ENCODE measurements at places on chromosomes 11 and 22.

DNA sequence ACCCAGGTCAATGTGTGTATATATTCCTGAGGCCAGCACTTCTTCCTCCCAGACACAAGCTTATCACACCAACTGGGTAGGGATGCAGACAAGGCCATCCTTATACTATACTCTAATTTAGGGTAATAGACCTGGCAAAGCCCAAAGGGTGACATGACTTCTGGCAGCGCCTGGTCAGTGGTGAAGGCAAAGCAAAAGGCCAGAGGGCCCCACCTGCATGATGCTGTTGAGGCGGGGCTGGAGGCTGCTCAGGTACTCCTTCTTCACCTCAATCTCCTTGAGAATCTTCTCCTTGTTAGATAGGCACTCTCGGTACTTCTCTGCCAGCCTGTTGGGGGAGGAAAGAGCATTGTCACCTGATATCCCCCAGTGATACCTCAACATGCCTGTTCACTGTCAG lies 17.1 kb downstream of the THOC5 start:
- no peak for DNase-seq

GRCh38 chr11:71309611-71310010 lies 57.2 kb upstream of the SHANK2 start:
- DNase-seq = no peak

DNA sequence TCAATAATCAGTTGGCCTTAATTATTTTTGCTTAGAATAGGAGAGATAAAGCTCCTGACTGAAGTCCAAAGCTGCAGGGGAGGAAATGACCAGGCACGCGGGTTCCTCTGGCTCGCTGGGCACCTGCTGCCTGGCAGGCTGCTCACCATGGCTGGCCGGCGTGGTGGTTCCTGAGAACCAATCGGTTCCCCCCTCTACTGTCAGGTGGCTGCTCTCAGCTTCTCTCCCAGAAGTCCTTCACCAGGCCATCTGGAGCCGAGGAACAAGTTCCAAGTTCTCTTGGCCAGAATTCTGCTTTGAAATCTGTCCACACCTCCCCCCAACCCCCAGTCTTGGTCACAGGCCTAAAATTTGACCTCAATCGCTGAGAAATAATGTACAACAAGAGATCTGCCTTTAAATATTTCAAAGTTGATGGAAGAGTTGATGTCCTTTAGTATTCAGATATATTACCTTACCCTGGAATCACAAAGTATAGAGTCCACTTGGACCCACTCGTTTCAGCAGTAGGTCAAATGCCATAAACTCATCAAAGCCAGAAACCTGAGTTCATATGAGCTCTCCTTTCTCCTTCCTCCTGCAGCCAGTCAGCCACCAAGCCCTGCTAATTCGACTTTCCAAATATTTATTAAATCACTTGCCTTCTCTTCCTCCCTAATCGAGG lies 25.2 kb downstream of the EXPH5 start:
- DNase-seq = no peak

DNA sequence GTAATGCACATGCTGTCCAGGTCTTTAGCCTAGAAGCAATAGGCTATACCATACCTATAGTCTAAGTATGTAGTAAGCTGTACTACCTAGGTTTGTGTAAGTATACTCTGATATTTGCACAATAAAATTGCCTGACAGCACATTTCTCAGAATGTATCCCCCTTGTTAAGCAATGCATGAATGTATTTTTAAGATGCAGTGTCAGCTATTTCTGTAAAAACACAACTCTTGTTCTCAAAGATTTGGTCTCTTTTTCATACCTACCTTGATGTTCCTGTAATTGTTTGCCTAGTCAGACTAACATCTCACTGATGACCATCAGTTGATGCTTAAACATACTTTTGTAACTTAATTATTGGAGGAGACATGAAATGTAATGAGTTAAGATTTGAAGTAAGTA lies 619.9 kb downstream of the CNTN5 start:
- no peak for DNase-seq

DNA sequence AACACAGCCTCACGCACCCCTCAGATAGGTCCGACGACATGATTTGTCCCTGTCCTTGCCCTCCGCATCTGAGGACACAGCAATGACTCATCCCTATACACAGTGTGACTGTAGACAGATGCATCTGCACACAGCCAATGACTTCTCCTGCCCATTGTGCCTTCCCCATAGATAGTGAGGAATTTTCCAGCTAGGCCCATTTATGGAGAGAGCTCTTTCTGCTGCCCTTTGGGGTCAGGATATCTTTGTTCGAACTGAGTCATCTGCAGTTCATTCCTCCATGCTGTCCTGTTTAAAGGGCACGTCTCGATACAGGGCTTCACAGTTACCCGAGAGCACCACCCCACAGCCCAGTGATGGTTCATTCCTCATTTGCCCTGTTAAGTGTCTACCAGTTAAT lies 96.7 kb downstream of the LARGE1 start:
- no peak for DNase-seq

DNA sequence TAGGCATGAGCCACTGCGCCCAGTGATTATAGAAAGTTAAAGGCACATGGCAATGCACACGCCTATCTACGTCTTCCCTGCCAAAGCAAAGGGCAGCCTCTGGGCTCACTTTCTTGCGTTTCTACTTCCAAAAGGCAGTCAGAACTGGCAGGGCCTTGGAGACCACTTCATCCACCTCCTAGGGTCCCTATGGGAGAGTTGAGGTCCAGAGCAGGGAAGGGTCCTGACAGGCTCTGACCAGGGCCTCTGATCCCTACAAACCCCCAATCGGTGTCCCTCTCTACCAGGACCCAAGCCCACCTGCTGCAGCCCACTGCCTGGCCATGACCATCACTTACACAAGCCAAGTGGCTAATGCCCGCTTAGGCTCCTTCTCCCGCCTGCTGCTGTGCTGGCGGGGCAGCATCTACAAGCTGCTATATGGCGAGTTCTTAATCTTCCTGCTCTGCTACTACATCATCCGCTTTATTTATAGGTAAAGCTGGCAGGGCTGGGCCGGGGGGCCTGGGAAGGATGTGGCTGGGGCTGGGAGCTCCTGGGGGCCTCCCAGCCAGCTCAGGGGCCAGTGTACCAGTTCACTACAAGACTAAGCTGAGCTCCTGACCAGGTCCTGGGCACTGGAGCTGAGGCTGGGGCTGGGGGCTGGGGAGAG lies 1.5 kb downstream of the BEST1 start:
- DNase-seq = no peak

DNA sequence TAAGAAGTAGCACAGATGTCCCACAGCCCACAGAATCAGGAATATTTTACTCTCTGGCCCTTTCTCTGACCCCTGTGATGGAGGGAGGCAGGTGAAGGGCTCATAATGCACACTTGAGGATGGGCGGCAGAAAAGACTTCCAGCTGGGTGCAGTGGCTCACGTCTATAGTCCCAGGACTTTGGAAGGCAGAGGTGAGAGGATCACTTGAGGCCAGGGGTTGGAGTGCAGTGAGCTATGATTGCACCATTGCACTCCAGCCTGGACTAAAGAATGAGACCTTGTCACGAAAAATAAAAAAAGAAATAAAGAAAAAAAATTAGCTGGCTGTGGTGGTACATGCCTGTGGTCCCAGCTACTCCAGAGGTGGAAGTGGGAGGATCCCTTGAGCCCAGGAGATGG lies 13.5 kb upstream of the CRYBB3 start:
- no peak for DNase-seq

DNA sequence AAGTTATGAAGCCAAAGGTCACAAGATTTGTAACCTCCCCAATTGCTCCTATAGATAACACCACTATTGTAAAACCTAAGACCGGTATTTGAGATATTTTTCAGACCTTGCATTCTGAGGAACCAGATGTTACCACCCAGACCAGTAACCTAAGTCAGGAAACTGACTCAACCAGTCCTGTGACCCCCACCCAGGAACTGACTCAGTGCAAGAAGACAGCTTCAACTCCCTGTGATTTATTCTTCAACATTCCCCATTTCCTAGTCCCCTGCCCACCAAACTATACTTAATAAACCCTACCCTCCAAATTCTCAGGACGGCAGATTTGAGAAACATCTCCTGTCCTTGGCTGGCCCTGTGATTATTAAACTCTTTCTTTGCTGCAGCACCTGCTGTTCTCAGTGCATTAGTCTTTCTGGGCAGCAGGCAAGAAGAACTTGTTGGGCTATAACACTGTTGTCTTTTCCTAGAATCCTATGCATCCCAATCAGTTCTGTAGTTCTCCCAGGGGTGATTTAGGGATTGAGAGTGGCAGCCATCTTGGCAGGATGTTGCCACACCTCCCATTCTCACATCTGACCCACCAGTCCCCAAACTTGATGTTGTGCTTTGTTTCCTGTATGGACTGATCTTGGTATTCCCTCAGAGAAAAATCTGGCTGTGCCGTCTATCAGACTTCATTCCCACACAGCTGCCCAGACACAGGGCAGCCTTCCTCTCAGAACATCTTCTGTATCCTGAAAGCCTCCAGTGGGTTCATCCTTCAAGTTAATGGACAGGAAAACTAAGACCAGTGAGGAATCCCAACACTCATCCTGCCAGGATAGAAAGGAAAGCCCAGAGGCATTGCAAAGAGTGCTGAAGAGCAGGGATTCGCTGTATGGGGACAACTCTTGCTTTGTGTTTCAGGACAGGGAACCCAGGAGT lies 104.0 kb downstream of the PDE2A start:
- no peak for DNase-seq

DNA sequence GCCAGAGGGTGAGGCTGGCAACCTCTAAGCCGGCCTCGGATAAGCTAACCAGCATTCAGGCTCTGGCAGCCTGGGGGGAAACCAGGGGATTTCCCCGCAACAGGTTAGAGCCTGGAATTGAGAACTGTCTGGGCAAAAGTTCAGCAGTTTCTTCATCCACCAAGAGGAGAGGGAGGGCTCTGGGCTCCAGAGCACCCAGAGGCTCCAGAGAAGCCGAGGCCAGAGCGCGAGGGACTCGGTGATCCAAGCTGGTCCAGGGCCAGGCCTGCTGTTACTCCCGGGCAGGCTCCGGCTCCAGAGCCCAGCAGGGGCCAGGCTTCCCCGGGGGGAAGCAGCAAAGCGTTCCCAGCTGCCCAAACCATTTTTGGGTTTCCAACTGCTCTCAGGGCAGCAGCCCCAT lies 13.3 kb upstream of the SH3BP1 start:
- DNase-seq = no peak

GRCh38 chr11:66745356-66746235 lies 16.6 kb upstream of the SPTBN2 start:
- no peak for DNase-seq

- no peak for DNase-seq
Measured at GRCh38 chr22:24159650-24160049, 21.6 kb upstream of the SUSD2 start.

- no peak for DNase-seq
Measured at GRCh38 chr11:72908032-72908676, 93.9 kb downstream of the ATG16L2 start.

DNA sequence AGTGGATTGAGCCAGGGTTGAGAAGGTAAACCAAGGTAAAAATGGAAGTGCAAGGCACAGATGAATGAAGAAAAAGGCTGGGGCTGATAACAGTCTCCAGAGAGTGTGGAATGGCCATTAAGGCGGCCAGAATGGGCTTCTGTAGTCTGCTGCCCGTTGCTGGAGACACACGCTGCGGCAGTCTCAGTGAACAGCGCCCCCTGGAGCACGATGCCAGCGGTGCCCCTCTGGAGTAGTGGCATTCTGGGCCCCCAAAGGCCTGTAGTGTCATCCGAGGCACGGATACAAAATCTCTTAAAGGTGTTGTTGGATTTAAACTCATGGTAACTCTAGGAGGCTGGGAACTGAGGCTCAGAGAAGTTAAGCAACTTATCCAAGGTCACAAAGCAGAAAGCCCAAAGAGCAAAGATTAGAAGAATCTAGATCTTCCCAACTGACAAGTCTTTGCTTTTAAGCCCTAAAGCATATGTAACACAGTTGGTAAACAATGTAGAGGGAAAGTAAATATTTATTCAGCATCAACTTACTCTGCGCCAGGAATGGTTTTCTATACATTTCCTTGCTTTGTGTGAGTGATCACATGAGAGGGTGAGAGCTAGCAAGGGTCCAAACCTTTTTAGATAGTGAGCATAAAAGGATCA lies 18.2 kb downstream of the KCNJ1 start:
- DNase-seq = no peak

GRCh38 chr11:122093731-122094275 lies 22.2 kb downstream of the BLID start:
- no peak for DNase-seq

GRCh38 chr11:76677458-76677765 lies 6.9 kb upstream of the LRRC32 start:
- no peak for DNase-seq

- DNase-seq = peak; percentile 78
Measured at GRCh38 chr22:43862074-43862881, at the start of gene SULT4A1. Gene SULT4A1, minus strand, starts transcription at chr22:43862513. Its CDS starts 131 bp downstream, at chr22:43862382.

GRCh38 chr11:35324981-35325380 lies 94.4 kb downstream of the SLC1A2 start:
- no peak for DNase-seq

DNA sequence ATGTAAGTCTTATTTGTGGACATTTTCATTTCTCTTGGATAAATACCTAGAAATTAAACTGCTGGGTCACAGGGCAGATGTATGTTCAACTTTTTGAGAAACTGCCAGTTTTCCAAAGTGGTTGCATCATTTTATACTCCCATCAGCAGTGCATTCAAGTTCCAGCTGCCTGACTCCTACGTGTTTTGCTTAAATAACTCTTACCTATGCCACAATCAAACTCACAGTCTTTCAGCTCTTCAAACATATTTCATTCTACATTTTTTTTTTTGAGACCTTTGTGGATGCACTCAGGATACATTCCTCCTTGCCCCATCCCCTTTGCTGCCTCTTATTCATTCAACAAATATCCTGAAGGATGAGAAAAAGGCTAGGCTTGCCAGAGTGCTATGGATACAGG lies 9.2 kb downstream of the TCF20 start:
- DNase-seq = no peak

GRCh38 chr11:61716478-61717285 lies 35.8 kb upstream of the MYRF start:
- no peak for DNase-seq

- no peak for DNase-seq
Measured at GRCh38 chr11:65058012-65058411, 341 bp downstream of the NAALADL1 start.

DNA sequence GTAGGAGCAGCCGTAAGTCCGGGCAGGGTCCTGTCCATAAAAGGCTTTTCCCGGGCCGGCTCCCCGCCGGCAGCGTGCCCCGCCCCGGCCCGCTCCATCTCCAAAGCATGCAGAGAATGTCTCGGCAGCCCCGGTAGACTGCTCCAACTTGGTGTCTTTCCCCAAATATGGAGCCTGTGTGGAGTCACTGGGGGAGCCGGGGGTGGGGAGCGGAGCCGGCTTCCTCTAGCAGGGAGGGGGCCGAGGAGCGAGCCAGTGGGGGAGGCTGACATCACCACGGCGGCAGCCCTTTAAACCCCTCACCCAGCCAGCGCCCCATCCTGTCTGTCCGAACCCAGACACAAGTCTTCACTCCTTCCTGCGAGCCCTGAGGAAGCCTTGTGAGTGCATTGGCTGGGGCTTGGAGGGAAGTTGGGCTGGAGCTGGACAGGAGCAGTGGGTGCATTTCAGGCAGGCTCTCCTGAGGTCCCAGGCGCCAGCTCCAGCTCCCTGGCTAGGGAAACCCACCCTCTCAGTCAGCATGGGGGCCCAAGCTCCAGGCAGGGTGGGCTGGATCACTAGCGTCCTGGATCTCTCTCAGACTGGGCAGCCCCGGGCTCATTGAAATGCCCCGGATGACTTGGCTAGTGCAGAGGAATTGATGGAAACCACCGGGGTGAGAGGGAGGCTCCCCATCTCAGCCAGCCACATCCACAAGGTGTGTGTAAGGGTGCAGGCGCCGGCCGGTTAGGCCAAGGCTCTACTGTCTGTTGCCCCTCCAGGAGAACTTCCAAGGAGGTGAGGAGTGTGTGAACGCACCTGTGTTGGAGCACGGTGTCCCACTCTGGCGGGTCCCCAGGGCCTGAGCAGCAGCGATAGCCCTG lies at the start of gene TAGLN:
TAGLN (plus strand) TSS at position 318 of the 863 bp plus-strand sequence. CDS start 3,644 bp downstream, outside the sequence.
- DNase-seq = peak; percentile 65

Data from frontal cortex (tissue), 4 donors.